Breast epithelium (tissue), 4 donors: ENCODE measurements at places on chromosomes 5 and 9. TPM values are rescaled to one million over a fixed set of nuclear protein-coding genes. Genes with fewer than 3 reads are reported as not detected.

The NPR3 gene
- 2.0 TPM for total RNA-seq

The ALDH1A1 gene
- 67.2 TPM for total RNA-seq

The ADAMTS13 gene
- 0.88 TPM for total RNA-seq

The ADGRV1 gene
- total RNA-seq = 85.2 TPM

The UTP15 gene
- total RNA-seq = 38.7 TPM

The EGR1 gene
- 11.8 TPM for total RNA-seq

The FOXI1 gene
- not detected for total RNA-seq

The MYOT gene
- 4.7 TPM for total RNA-seq

The TMEM8B gene
- total RNA-seq = 7.9 TPM

The HAPLN1 gene
- not detected for total RNA-seq
